Motor neuron (in vitro differentiated cells): ENCODE measurements at places on chromosomes 6 and 20. TPM values are rescaled to one million over a fixed set of nuclear protein-coding genes. Genes with fewer than 3 reads are reported as not detected.

DNA sequence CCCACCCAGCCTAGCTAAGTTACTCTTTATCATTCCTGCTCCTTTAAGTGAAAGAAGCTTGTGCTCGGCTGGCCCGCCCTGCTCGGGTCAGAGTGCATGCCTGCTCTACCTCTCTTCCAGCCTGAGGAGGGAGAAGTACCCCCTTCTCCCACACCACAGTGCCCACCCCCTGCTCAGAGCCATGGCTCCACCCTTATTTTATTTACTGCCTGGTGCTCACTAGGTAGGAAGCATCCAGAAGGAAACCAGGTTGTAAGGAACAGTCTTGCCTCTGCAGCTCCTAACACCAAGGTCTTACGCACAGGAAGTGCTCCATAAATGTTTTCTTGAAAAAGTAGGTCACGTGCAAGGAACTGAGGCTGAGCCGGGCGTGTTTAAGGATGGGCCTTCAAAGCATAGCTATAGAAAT is 105.7 kb upstream of the SNX9 start:
- no peak for ATAC-seq

DNA sequence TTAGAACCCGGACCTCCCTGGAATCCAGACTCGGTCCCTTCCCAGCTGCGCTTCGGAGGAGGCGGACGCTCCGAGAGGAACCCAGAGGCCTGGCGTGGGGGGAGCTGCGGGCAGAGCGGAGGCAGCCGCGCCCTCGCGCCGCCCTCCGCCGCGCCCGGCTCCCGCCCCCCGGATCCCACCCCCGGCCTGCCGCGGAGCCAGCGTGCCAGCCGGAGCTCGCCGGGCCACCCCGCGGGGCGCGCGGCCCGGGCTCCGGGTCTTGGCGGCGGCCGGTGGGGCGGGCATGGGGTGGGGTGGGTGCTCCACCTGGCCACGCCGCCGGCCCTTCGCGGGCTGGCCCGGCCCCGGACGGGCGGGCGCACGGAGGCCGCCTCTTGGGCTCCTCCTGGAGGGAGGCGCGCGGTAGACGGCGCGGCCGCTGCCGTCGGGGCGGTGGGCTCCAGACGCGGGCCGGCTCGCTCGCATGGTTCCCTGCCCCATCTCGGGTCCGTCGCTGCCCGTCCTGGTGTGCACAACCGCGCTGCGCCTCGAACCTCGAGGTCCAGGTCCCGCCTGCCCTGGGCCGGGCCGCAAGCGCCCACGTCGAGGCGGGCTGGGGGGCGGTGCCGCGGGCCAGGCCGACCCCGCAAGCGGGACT is 592 bp upstream of the CDYL start:
- peak; percentile 64 for ATAC-seq

Gene SAMD5
- total RNA-seq = 62.4 and 64.7 TPM in 2 replicates

Gene PIGT
- 116 and 134 TPM in 2 replicates for total RNA-seq

DNA sequence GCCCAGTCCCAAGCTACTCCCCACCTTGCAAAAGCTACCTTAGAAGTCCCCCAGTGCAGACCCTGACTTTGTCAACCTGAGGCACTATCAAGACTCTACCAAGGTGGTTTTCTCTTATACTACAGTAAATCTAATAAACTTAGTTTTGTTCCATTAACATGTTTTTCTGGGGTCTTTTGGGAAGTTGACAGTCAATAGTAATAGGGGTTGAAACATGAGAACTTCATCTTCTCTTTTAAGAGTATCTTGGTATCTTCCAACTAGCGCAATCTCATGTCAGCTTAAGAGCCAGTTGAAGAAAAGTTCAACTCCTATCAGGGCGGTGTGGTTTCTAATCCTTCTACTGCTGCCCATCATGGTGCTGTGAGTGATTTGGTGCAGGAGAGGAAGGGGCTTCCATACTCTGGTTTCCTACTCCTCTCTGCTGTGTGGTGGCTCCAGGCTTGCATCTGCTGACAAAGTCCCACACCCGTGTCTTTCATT is 164.2 kb downstream of the FOXA2 start:
- no peak for ATAC-seq

- no peak for ATAC-seq
Observed at GRCh38 chr6:7922596-7922995, 12.0 kb upstream of the TXNDC5 start.

Gene RIMS1
- 0.10 and 0.11 TPM in 2 replicates for total RNA-seq

Gene LBP
- not detected in 2 replicates for total RNA-seq

DNA sequence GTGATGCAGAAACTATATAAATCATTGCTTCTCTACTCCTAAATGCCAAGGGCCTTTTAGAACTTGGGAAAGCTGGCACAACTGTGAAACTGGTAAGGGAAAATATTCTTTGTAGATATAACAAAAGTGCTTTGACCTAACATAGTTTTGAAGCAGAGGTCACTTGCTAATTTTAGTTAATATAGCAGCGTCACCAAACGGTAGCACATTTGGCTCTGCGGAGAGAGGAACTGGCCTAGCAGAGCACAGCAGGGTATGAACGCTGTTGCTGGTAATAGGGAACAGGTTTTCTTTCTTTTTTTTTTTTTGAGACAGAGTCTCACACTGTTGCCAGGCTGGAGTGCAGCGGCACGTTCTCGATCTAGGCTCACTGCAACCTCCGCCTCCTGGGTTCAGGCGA is 67.4 kb downstream of the ECT2L start:
- no peak for ATAC-seq

GRCh38 chr20:37932919-37933318 is 30.0 kb downstream of the VSTM2L start:
- no peak for ATAC-seq

DNA sequence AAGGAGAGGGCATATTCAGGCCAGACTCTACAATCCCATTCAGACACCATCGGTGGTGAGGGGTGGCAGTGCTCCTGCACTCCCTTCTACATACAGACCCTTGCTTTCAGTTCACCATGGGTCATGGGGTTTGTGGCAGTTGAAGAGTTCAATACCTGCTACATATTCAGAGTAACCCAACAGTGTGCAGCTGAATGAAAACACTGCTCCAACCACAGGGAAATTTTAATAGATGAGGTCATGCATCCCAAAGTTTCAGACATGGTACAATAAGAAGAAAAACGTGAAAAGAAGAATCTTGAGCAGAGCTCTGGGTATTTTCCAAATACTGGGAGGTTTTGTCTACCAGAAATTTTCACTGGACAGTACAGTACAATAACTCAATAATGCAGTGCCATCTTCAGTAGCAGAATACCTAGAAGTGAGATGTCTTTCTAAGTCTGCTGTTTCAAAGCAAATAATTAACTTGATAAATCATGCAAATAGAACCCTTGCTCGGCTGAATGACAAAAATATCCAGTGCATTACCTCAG is 162.1 kb downstream of the PTPRK start:
- ATAC-seq = peak; percentile 19

- ATAC-seq = no peak
Observed at GRCh38 chr6:35454391-35455110, 2.4 kb downstream of the FANCE start.

DNA sequence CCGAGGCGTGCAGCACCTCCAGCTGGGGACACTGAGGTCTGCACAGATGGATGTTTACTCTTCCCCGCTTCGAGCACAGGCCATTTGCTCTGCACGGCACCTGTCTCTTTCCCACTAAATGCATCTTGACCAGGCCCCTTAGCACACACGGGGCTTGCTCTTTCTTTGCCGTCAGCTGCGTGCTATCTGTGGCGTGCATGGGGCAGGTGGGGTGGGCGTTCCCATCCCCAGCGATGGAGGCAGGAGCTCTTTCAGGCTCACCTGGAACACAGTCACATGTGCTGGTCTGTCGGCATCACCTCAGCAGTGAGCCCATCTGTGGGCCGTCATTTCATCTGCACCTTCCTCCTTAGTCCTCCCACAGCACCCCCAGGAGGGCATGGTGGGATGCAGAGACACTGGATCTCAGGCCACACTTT is 35.1 kb downstream of the RBM38 start:
- no peak for ATAC-seq

Gene TNF
- 0.38 and 0.49 TPM in 2 replicates for total RNA-seq

GRCh38 chr6:24855395-24856245 is 56.9 kb upstream of the ARMH2 start:
- ATAC-seq = peak; percentile 85

GRCh38 chr6:135289816-135290215 is 108.7 kb downstream of the MYB start:
- ATAC-seq = no peak

- no peak for ATAC-seq
Observed at GRCh38 chr6:147618927-147619326, 110.4 kb downstream of the SAMD5 start.

Gene GPLD1
- not detected in 2 replicates for total RNA-seq

Gene GINM1
- 19.9 and 22.5 TPM in 2 replicates for total RNA-seq

- ATAC-seq = no peak
Observed at GRCh38 chr20:59177266-59178250, 13.9 kb downstream of the ZNF831 start.

DNA sequence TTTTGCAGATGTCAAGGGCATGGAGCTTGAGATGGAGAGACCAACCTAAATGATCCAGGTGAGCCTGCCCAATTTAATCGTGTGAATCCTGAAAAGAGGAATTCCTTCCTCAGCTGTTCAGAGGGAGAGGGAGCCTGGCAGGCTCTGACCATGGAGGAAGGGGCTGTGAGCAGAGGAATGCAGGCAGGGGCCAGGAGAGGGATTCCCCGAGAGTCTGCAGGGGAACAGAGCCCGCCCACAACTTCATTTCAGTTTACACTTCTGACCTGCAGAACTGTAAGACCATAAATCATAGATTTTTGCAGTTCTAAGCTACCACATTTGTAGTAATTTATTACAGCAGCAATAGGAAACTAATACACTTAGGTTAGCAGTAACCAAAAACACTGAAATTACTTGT is 164.1 kb downstream of the TBXT start:
- ATAC-seq = no peak

DNA sequence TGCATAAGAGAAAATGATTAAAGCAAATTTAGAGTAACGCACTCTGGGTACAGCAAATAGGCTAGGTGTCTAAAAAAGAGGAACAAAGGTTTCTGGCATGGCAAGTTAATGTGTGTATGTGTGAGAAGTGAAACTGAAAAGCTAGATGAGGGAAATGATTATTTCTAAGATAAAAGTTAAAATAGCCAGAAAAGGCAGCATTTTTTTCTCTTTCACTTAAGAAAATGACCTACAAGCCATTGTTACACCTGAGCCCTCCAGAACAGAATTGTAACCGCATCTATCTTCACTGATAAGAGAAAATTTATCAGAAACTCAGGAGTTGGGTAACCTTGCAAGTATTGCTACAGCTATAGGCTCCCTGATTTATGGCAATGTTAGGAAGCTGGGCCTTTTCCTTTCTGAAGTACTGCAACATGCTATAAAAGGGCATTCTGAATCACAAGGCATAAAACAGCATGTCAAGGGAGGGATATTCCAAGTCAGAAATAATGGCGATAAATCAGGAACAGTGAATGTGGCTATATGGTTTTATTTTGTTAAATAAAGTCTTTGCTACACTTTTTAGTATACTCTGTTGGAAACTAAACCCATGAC is 395.3 kb downstream of the TBC1D32 start:
- no peak for ATAC-seq

Gene MYLK2
- 0.53 and 0.76 TPM in 2 replicates for total RNA-seq

Gene SLC4A11
- 0.05 and 0.81 TPM in 2 replicates for total RNA-seq

DNA sequence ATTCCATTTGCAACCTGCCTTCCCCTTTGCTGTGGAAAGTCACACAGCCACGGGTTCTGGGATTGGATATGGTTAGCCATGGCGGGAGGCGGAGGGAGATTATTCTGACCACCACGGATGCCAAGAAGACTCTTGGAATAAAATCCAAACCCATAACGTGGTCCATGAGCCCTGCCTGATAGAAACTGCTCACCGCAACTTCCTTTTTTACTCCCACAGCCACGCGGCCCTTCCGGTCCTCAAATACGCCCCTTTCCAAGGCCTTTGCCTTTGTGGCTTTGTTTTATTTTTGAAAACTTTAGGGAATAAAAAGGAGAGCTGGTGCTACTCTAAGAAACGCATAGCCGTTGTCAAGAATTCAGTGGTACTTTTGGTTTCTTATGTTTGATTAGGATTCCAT is 602.5 kb upstream of the CDH4 start:
- no peak for ATAC-seq

- no peak for ATAC-seq
Observed at GRCh38 chr6:129263176-129263575, 380.2 kb downstream of the LAMA2 start.

DNA sequence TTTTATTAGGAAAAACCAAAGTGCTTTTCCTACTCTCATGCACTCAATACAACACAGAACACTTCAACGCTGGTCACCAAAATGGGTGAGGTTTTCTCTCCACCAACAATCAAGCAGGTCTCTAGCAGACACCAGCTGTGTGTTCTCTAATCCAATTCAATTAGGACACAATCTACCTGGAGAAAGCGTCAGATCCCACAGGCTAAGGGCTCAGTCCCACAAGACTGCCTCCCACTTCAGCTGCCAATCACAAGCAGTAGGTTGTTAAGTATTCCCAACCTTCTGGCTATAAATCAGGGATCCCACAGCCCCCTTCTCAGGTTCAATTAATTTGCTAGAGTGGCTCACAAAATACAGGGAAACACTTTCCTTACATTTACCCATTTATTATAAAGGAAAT is 47.7 kb downstream of the STMND1 start:
- ATAC-seq = no peak

DNA sequence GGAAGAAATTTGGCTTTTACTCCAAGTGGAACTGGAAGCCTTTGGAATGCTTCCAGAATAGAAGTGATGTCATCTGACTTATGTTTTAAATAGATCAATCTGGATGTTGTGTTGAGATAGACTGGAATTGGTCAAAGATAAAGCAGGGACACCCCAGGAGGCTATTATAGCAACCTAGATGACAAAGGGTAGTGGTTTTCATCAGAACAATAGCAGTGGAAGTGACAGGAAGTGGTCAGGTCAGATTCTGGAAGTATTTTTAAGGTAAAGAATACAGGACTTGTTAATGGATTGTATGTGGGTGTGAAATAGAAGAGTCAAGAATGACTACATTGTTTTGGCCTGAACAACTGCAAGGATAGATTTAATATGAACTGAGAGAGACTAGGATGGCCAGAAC is 191.4 kb downstream of the ADGRB3 start:
- ATAC-seq = no peak

DNA sequence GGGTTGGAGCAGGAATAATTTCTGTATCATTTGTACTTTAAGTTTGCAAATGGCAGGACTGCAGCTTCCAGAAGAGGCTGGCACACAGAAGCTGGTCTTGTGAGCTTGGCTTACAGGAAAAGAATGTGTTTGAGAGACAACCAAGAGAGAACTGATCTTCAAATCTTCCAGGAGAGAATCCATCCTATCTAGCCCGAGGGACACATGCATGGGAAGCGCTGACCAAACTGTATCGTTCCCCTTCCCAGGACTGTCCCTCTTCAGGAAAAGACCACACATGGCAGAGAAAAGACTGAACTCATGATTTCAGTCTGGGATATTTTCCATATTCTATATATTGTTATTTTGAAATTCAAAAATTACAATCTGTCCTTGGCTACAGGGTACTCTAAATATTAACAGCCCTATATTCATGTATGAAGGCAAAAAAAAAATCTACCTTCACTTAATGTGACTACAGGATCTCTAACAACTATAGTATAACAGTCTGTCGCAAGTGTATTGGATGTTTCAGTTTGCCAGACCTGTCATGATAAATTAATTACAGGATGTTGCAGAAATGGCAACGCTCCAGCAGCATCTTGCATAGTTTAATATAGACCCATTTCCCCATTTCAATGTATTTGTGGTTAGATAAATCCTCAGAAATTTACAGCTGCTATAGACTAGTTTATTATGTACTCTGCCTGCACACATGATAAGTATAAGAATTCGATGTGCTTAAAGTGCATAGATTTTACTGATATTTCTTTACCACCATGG is 99.4 kb downstream of the MYB start:
- ATAC-seq = no peak

Gene RNF217
- 9.2 and 9.5 TPM in 2 replicates for total RNA-seq
